ENCODE measurements at places on chromosomes 12 and 14. TPM values are rescaled to one million over a fixed set of nuclear protein-coding genes. Genes with fewer than 3 reads are reported as not detected.
A peak's percentile ranks its signal among the peaks of the same experiment; 100 is the strongest.

DNA sequence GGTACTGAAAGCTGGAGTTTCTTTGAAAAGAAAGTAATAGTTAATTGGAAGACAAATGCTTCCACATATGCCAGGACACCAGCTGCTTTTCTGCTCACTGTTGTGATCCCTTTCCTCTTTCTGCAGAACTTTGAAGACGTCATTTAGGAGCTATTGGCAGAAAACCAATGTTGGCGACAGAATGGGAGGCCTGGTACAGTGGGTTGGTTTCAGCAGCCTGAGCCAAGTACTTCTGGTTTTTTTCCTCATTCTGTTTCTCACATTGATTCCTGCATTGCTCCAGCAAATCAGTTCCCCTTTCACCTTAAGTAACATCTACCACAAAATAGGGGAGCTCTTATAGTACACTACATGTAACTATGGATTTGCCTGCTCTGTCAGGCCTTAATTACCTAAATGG is 96.9 kb downstream of the FIGNL2 start:
- no peaks in the 10 kb centered on the region for H3K27me3 ChIP-seq
- H3K4me1 ChIP-seq: no peaks in the 10 kb centered on the region
- DNase-seq: no peak
- H3K27ac ChIP-seq: no peak overlapping the region

- H3K27ac ChIP-seq: no peak overlapping the region
- H3K36me3 ChIP-seq: no peaks in the 10 kb centered on the region
- no peak overlapping the region for H3K4me3 ChIP-seq
- DNase-seq: no peak
- no peaks in the 10 kb centered on the region for H3K27me3 ChIP-seq
Measured at GRCh38 chr12:46065412-46066166, 75.2 kb upstream of the SCAF11 start.

DNA sequence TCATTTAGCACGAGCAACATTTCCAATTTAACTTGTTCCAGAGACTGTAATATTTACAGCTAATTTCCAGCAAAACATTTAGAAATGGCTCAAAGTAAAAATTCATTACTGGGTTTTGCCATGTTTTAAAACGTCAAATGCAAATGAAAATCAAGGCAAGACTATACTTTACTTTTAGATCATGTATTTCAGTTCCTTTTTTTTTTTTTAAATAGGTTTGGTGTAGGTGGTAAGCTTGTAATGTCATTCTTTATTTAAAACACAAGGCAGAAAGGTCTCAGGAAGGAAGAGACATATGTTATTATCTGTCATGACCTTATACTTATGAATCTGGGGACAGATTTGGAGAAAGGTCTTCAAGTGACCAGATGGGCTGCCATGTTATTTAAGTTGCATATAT is 54.1 kb downstream of the GRIP1 start:
- H3K27ac ChIP-seq: no peak overlapping the region
- H3K36me3 ChIP-seq: no peaks in the 10 kb centered on the region
- no peaks in the 10 kb centered on the region for H3K27me3 ChIP-seq
- no peak overlapping the region for H3K4me3 ChIP-seq
- no peak for DNase-seq
- no peaks in the 10 kb centered on the region for H3K4me1 ChIP-seq

DNA sequence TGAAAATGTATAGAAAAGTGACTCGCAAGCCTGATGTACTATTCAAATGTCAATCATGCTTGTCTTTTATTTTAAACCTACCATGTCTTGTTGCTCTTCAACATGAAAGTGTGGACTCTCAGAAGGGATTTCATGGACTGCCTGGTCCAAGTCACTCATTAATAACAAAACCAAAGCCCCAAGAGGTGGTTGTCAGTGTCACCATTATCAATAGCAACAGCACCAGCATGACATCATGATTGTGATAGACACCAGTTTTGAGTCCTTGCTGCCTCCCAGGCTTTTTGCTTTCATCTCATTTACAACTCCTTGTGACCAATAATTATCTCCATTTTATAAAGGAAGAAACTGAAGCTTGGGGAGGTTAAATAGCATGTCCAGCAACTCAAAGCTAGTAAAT is 112.0 kb upstream of the TMPO start:
- DNase-seq: no peak
- no peak overlapping the region for H3K4me3 ChIP-seq
- H3K27ac ChIP-seq: no peak overlapping the region
- H3K36me3 ChIP-seq: no peaks in the 10 kb centered on the region
- no peaks in the 10 kb centered on the region for H3K4me1 ChIP-seq

DNA sequence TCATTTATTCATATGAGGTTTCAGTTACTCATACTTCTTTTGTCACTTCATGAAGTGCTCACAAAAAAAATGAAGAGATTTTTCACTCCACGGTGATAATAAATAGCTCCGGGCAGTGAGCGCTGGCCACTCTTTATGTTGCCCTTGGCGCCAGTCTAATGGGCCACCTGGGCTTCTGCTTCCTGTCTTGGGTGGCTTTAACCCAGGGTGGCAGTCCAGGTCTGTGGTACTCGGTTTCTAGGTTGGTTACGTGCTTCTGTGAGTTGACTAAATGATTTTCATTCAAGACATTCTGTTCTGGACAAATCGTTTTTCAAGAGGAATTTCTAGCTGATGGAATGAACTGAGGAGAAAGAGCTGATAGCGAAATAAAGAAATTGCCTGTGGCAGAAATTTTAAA is 34.6 kb upstream of the NID2 start:
- no peak overlapping the region for H3K4me3 ChIP-seq
- no peaks in the 10 kb centered on the region for H3K36me3 ChIP-seq
- no peak overlapping the region for H3K27ac ChIP-seq
- H3K27me3 ChIP-seq: no peaks in the 10 kb centered on the region
- no peak for DNase-seq
- no peaks in the 10 kb centered on the region for H3K4me1 ChIP-seq

DNA sequence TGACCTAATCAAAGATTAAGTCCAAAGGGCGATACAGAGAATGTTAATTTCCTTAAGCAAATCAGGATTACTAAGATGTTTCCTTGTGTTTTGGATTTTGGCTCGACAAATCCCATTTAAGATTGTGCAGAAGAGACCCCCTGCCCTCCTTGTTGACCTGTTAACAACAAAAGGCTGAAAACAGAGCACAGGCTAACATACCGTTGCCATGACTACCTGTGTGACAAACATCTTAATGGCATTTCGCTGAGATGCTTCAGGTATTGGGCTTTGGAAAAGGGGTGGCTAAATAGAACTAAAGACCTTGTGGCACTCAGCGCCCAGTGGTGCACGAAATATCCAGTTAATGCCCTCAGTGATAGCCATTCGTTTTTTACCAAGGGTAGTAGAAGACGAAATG is 1532.3 kb upstream of the TMEM132C start:
- H3K4me1 ChIP-seq: no peaks in the 10 kb centered on the region
- no peak overlapping the region for H3K4me3 ChIP-seq
- H3K36me3 ChIP-seq: no peaks in the 10 kb centered on the region
- no peak overlapping the region for H3K27ac ChIP-seq

DNA sequence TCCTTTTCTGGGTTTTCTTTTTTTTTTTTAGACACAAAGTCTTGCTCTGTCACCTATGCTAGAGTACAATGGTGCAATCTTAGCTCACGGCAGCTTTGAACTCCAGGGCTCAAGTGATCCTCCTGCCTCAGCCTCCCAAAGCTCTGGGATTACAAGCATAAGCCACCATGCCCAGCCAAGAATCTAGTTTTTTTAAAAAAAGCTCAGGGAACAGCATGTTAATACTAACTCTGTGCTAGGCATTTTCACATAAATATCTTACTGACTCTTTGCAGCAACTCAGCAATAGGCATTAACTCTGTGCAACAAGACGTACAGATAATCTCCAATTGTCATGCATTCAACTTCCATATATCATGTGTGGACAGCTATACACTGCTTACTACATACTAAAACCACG is 97.4 kb downstream of the LLPH start:
- no peaks in the 10 kb centered on the region for H3K27me3 ChIP-seq
- DNase-seq: no peak
- no peaks in the 10 kb centered on the region for H3K36me3 ChIP-seq

DNA sequence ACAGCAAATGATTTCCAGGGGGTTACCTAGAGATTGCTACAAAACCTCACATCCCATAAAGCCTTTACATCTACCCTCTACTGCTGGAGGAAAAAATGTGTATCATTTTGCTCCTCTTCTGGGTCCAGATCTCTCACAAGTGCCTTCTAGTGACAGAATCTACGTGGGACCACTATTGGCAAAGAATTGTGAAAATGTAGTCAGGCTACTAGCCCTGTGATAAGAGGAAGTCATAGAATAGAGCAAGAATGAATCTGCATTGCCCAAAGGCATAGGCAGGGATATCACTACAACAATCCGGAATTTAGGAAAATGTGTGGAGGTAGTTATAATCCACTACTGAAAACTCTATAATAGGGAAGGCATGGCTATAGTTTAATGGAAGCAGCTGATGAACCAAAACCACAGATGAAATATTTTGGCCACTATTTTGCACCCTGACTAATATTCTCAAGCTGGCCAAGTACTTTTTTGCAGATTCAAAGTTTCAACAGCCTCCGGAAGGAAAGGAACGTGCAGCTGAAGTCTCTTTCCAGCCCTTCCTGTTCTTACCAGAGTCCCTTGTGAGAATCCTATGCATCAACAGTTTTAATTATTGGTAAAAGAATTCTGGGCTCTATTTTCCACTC is 176.8 kb downstream of the PHLDA1 start:
- no peaks in the 10 kb centered on the region for H3K4me1 ChIP-seq
- DNase-seq: no peak
- no peaks in the 10 kb centered on the region for H3K27me3 ChIP-seq
- H3K27ac ChIP-seq: no peak overlapping the region

DNA sequence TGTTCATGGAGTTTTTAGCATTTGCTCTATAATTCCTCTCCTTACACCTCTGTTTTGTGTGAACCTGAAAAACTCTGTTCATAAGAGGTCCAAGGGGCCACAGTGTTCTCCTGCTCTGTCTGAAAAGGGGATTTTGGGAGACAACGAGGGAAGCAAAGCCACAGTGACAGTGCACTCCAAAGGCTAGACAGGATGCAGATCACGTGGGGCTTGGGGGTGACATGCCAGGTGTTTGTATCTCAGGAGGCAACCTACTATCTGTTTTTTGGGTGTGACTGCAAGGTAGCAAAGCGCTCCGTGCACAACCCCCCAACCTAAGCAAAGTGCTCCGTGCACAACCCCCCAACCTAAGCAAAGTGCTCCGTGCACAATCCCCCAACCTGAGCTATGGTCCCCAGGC is 5.1 kb upstream of the CHD4 start:
- H3K4me3 ChIP-seq: peak overlapping the region; percentile 17
- H3K27ac ChIP-seq: peak overlapping the region; percentile 65
- H3K36me3 ChIP-seq: no peaks in the 10 kb centered on the region
- DNase-seq: no peak

DNA sequence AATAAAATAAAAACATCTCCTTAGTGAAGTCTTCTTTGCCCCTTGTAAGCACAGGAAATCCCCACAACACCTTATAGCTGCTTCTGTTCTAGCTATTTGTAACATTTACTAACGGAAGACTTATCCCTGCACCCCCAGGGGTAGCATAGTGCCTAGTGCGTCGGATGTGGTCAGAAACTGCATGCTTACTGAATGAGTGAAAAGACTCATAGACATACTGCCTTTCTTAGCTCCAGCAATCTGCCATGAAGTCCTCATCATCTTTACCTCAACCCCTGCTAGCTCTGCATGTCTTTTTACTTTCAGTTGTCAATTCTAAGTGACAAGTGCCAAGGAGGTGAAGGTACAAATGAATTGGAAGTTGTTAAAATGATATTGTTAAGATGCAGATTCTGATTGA is 12.9 kb downstream of the RIOX1 start:
- no peak overlapping the region for H3K4me3 ChIP-seq
- H3K27ac ChIP-seq: no peak overlapping the region
- no peaks in the 10 kb centered on the region for H3K4me1 ChIP-seq
- no peaks in the 10 kb centered on the region for H3K27me3 ChIP-seq

DNA sequence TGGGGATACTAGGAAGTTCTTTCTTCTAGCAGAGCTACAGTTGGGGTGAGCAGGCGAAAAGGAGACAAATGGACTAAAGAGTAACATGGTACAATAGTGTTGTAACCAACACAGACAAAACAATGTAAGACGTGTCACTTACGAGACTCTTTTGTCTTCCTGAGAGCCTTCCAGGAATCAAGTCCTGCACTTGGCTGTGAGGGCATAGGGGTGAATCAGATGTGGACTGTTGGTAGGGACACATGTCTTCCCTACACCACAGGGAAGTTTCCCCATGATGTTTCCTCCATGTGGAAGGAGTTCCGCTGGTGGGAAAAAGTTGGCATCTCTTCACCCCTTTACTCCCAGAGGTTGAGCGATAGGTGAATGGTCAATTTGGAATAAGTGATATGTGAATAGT is 364.7 kb downstream of the NUAK1 start:
- no peaks in the 10 kb centered on the region for H3K27me3 ChIP-seq
- no peaks in the 10 kb centered on the region for H3K36me3 ChIP-seq
- H3K4me1 ChIP-seq: no peaks in the 10 kb centered on the region
- no peak for DNase-seq

GRCh38 chr14:31294746-31295405 is 87.3 kb upstream of the HECTD1 start:
- H3K4me1 ChIP-seq: no peaks in the 10 kb centered on the region
- H3K4me3 ChIP-seq: no peak overlapping the region
- H3K27me3 ChIP-seq: no peaks in the 10 kb centered on the region
- no peaks in the 10 kb centered on the region for H3K36me3 ChIP-seq
- H3K27ac ChIP-seq: no peak overlapping the region

GRCh38 chr14:56129092-56129491 is 10.9 kb downstream of the PELI2 start:
- no peaks in the 10 kb centered on the region for H3K36me3 ChIP-seq
- H3K4me3 ChIP-seq: no peak overlapping the region
- H3K27ac ChIP-seq: no peak overlapping the region
- DNase-seq: no peak
- no peaks in the 10 kb centered on the region for H3K27me3 ChIP-seq
- H3K4me1 ChIP-seq: no peaks in the 10 kb centered on the region

E2F7 gene
- not detected for total RNA-seq

SSPN gene
- total RNA-seq: 0.34 TPM

Measured in naive thymus-derived CD4-positive, alpha-beta T cell (primary cell).